Naive thymus-derived CD8-positive, alpha-beta T cell (primary cell): ENCODE measurements at places on chromosomes 16 and 17.

DNA sequence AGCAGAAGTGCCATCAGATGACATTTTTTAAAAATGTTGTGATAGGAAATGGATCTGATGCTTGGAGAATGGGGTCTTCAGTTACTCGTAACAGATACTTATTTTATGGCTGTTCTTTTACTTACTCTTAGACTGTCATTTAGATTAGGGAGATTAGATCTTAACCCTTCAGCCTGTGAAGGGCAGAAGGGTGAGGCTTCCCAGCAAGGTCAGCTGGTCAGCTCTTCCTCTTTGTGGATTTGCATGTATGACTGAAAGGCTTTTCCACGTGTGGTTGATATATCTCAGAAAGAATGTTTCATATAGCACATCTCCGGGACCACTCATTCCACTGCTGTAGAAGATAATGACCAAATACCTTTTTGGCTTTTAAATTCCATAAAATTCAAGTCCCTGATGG is 27.4 kb downstream of the GRB7 start:
- no peak for DNase-seq
- H3K4me1 ChIP-seq, result peaks cover 90% of the 10 kb centered on the region
- no peak overlapping the region for H3K4me3 ChIP-seq
- H3K27ac ChIP-seq, result peak overlapping the region; percentile 91

- H3K27ac ChIP-seq, result peak within 1 kb of the TSS; percentile 90
- peak; percentile 63 for DNase-seq
- H3K4me3 ChIP-seq, result peak within 1 kb of the TSS; percentile 97
- no peaks in the 10 kb centered on the region for H3K27me3 ChIP-seq
These were observed at the start of gene ZFP3 for GRCh38 chr17:5078106-5079028. ZFP3 (plus strand) TSS chr17:5078467; CDS start chr17:5091505, 13,038 bp downstream.

GRCh38 chr16:3538222-3538621 is 37.4 kb downstream of the CLUAP1 start:
- no peak for DNase-seq
- H3K27ac ChIP-seq, result no peak overlapping the region
- H3K36me3 ChIP-seq, result peaks cover 73% of the 10 kb centered on the region
- H3K4me1 ChIP-seq, result peaks cover 8% of the 10 kb centered on the region

DNA sequence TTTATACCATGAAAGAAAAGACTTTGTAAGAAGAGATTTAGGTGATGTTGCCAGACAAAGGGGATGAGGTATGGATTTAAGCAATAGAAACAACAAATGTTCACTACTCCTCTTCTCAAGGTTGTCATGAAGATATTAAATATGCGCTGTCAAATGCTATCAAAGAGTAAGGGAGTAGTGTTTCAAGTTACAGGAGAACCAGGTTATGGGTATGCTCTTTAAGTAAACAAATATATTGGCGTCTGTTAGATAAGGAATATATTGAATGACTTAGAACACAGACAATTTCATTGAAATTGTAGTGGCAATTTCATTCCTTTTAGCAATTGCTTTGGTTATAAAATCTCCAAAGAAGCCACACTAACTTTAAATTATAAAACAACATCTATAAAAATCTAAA is 229.0 kb downstream of the FTO start:
- H3K27ac ChIP-seq, result no peak overlapping the region
- peaks cover 2% of the 10 kb centered on the region for H3K4me1 ChIP-seq
- no peak overlapping the region for H3K4me3 ChIP-seq
- peaks cover 18% of the 10 kb centered on the region for H3K36me3 ChIP-seq
- DNase-seq, result no peak

GRCh38 chr16:89828199-89828869 is at the start of gene SPIRE2:
SPIRE2 (plus strand) TSS chr16:89828475; CDS start chr16:89828551, 76 bp downstream.
- peak within 1 kb of the TSS; percentile 53 for H3K4me3 ChIP-seq
- H3K4me1 ChIP-seq, result peaks cover 10% of the 10 kb centered on the region
- DNase-seq, result peak; percentile 70
- H3K27ac ChIP-seq, result no peak within 1 kb of the TSS

DNA sequence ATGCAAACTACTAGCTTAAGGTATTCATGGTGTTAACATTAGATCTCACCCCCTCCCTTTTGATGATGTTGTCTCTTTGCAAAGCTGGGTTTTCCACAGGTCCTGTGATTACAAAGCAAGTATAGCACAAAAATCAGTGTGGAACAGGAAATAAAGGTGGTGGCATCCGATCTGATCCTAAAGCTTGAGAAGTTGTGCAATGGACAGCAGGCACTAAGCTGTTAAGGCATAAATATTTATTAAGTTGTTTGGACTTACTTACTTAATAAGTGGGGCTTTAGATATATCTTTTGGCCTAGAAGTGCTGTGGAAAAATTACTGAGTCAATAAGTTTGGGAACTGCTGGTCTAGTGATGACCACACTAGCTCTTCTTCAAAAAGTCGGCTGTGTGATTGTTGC is 5.0 kb downstream of the GLP2R start:
- DNase-seq, result no peak
- no peak overlapping the region for H3K27ac ChIP-seq
- H3K4me1 ChIP-seq, result no peaks in the 10 kb centered on the region
- no peaks in the 10 kb centered on the region for H3K36me3 ChIP-seq
- H3K27me3 ChIP-seq, result peaks cover 13% of the 10 kb centered on the region

DNA sequence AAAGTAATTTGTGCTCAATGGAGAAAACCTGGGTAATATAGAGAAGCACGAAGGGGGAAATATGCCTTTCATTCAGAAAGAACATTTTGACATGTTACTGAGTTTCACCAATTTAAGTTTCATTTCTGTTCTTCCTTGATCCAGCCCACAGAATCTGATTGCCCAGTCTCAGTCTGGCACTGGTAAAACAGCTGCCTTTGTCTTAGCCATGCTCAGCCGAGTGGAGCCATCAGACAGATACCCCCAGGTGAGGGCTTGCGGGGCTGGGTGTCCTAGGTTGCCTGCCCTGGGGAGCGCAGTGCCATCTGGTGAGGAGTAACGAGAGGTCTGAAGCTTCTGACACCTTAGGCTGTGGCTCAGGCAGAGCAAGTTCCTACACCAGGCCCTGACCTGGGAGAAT is 17.7 kb downstream of the DDX19A start:
- no peaks in the 10 kb centered on the region for H3K27me3 ChIP-seq
- DNase-seq, result no peak
- no peaks in the 10 kb centered on the region for H3K4me1 ChIP-seq
- H3K27ac ChIP-seq, result no peak overlapping the region
- no peak overlapping the region for H3K4me3 ChIP-seq

DNA sequence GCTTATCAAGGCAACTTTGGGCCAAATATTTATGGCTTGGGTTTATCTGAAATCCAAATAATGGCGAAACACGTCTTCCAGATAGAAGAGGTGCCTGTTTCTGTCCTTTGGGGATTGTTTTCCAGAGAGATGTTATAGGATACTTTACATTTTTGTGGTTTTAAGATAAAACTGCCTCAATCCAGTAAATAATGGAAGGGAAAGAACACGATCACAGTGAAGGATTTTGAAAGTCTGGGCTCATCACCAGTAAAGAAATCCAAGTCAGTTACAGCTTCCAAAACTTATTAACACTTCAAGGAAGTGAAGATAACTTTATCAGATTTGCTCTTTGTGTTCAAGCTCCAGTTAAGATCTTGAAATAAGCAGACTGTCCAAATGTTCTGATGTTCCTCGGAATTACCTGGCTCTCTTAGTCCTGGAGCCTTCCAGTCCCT is 30.1 kb downstream of the DNAH2 start:
- no peak overlapping the region for H3K27ac ChIP-seq
- peaks cover 4% of the 10 kb centered on the region for H3K27me3 ChIP-seq
- H3K4me1 ChIP-seq, result no peaks in the 10 kb centered on the region

GRCh38 chr16:10678655-10679054 is 16.1 kb downstream of the TEKT5 start:
- H3K4me1 ChIP-seq, result no peaks in the 10 kb centered on the region
- no peak for DNase-seq
- no peak overlapping the region for H3K27ac ChIP-seq
- peaks cover 9% of the 10 kb centered on the region for H3K27me3 ChIP-seq

- no peak overlapping the region for H3K4me3 ChIP-seq
- no peak overlapping the region for H3K27ac ChIP-seq
- H3K36me3 ChIP-seq, result peaks cover 5% of the 10 kb centered on the region
- H3K4me1 ChIP-seq, result peaks cover 16% of the 10 kb centered on the region
- DNase-seq, result no peak
These were observed 42.1 kb downstream of the RANBP10 start for GRCh38 chr16:67764158-67764667.

- peak overlapping the region; percentile 99 for H3K4me3 ChIP-seq
- DNase-seq, result no peak
- no peaks in the 10 kb centered on the region for H3K27me3 ChIP-seq
- no peaks in the 10 kb centered on the region for H3K36me3 ChIP-seq
- H3K4me1 ChIP-seq, result peaks cover 27% of the 10 kb centered on the region
These were observed 558 bp downstream of the PEX12 start for GRCh38 chr17:35577830-35578196.

DNA sequence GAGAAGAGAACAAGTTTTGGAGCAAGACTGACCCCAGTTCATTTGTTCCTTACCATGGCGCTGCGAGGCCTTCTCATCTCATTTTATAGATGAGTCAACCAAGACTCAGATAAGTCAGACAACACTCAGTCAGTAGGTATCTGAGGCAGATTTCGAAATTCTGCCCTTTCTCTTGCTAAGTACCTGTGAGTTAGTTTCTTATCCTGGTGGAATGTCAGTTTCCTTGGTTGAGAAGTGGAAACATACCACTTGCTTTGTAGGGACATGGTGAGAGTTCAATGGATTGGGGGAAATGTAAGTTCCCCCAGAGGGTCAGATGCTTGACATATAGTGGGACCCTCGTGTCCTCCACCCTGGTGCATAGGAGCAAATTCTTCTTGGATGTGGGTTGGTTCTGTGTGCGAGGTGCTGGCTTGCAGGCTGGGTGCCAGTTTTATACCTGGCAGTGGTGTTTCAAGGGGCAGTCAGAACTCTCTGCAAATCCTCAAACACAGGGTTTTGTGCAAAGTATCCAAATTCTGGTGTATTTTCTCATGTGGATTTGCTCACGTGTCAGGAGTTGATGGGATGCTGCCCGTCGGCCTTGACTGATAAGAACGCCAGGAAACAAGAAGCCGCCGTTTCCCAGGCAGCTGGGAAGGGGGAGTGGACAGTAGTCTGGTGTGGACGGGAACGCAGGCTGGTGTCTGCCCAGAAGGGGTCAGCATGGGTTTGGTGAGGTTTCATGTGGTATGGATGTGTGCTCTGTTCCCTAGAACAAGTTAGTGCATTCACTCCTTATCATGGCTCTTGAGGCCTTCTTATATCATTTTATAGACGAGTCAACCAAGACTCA is 61.1 kb upstream of the CIBAR2 start:
- H3K4me1 ChIP-seq, result peaks cover 4% of the 10 kb centered on the region
- no peak for DNase-seq
- peaks cover 71% of the 10 kb centered on the region for H3K27me3 ChIP-seq
- H3K4me3 ChIP-seq, result no peak overlapping the region
- H3K36me3 ChIP-seq, result peaks cover 5% of the 10 kb centered on the region
- H3K27ac ChIP-seq, result no peak overlapping the region

DNA sequence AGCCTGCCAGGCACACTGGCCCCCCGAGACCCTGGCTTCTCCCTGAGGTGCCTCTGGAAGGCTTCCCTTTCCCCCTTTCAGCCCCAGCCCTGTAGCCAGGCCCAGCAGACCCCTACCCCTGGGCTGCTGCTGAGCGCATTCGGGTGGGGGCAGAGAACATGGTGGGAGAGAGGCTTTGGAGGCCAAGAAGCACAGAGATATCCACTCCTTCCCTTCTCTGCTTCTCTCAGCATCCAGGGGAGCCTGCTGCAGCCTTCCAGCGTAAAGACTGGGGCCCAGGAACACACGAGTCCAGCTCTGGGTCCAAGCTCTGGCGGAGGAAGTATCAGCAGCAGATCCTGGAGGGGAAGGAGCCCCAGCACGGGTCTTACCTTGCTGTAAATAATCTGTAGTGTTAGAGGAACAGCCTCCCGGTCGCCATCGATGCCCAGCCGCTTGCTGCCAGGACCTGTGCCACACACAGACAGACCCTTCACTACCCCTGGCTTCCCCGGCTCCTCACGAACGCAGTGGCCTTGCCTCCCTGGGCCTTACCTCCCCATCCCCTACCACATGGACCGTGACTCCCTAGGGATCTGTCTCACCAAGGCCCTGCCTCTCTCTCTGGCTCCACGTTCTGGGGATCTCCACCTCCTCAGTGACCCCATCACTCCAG is 17.0 kb upstream of the PIK3R6 start:
- peak overlapping the region; percentile 78 for H3K27ac ChIP-seq
- no peaks in the 10 kb centered on the region for H3K27me3 ChIP-seq
- no peak for DNase-seq
- H3K4me1 ChIP-seq, result peaks cover 3% of the 10 kb centered on the region
- no peak overlapping the region for H3K4me3 ChIP-seq

- no peak for DNase-seq
- H3K27ac ChIP-seq, result no peak overlapping the region
- no peak overlapping the region for H3K4me3 ChIP-seq
These were observed 4.0 kb downstream of the MYBBP1A start for GRCh38 chr17:4551141-4551540.

DNA sequence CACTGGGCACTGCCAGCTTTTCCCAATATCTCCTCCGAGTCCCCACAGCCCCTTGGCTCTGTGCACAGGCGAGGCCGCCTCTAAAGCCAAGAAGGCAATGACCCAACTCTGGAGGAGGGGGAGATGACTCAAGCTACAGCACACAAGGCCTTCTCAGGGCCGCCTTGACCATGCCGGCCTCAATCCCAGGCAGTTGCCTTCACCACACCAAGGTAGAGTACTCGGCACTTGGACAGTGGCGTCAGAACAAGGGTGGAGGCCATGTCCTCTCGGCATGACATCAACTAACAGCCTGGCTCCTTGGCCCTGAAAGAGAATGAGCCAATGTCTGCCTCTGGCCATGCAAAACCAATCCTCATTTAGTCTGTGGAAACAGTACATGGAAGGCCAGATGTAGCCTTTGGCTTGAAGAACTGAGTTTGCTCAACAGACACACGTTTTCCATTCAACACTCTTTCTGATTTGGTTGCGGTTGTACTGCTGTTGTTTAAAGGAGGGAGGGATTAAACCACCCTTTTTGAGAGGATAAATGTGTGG is 139.6 kb downstream of the XYLT1 start:
- DNase-seq, result no peak
- no peak overlapping the region for H3K27ac ChIP-seq
- peaks cover 2% of the 10 kb centered on the region for H3K36me3 ChIP-seq
- H3K27me3 ChIP-seq, result no peaks in the 10 kb centered on the region
- H3K4me1 ChIP-seq, result peaks cover 15% of the 10 kb centered on the region
- H3K4me3 ChIP-seq, result no peak overlapping the region

- no peak for DNase-seq
- no peaks in the 10 kb centered on the region for H3K36me3 ChIP-seq
- no peak overlapping the region for H3K27ac ChIP-seq
- H3K27me3 ChIP-seq, result peaks cover 26% of the 10 kb centered on the region
- no peaks in the 10 kb centered on the region for H3K4me1 ChIP-seq
- no peak overlapping the region for H3K4me3 ChIP-seq
These were observed 7.3 kb upstream of the ALDH3A1 start for GRCh38 chr17:19755392-19755791.

DNA sequence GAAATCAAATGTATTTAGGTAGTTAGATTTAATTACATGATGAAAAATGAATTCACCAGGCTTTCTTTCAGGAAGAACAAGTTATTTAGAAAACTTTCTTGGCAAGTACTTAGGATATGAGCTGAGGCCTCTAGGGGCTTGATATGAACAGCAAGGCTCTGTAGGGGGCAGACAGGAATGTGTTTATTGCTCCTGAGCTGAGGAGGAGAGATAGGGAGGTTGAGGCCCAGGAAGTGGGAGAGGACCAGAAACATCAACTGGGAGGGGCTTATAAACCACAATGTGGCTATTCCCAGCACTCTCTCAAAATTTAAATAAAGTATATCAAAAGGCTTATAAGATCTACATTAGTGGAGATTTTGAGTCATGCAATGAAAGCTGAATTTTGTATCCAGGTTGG is 154.0 kb upstream of the MAF start:
- no peak overlapping the region for H3K27ac ChIP-seq
- peaks cover 28% of the 10 kb centered on the region for H3K27me3 ChIP-seq
- DNase-seq, result no peak
- no peaks in the 10 kb centered on the region for H3K36me3 ChIP-seq
- H3K4me3 ChIP-seq, result no peak overlapping the region
